ENCODE measurements at places on chromosomes 12 and 14.
A peak's percentile ranks its signal among the peaks of the same experiment; 100 is the strongest.

DNA sequence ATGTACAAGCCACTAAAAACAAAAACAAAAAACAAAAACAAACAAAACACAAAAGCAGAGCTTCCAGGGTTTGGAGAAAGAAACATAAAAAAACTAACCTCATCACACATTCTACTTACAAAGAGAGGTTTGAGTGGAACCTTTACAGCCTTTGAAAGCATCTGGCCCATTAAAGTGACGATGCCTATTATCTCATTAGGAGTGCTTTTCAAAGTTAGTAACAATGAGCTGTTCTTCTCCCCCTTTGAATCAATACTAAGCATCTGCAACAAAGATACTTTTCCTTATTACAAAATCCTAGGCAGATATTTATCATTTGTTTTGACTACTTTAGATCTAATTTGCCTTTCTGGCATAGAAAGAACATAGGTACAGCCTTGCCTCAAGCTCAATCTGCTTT lies 217.3 kb downstream of the PPM1H start:
- no peak for DNase-seq

DNA sequence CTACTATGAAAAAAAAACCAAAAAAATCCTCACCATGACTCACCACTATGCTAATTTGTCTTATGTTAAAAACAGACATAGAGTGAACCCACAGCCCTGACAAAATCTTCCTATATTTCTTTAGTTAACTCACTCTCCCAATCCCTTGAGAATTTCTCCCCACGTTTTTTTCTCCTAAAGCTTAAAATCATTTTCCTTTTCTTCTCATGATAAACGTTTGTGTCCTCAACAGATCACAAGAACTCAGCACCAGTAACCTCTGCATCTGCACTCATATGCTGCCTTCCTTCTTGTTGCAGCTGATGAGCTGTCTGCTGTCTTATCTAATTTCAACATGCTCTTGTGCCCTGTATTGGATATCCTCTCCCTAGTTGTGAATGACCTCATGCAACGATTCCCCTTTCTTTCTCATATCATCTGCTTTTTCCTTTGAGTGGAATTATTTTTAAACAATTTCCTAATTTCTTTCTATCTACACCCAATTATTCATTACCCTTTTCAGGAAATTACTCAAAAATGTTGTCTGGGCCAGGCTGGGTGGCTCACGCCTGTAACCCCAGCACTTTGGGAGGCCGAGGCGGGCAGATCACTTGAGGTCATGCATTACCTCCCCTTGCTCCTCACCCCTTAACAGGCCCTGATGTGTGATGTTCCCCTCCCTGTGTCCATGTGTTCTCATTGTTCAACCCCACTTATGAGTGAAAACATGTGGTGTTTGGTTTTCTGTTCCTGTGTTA lies 427.5 kb upstream of the MGAT4C start:
- no peak for DNase-seq

DNA sequence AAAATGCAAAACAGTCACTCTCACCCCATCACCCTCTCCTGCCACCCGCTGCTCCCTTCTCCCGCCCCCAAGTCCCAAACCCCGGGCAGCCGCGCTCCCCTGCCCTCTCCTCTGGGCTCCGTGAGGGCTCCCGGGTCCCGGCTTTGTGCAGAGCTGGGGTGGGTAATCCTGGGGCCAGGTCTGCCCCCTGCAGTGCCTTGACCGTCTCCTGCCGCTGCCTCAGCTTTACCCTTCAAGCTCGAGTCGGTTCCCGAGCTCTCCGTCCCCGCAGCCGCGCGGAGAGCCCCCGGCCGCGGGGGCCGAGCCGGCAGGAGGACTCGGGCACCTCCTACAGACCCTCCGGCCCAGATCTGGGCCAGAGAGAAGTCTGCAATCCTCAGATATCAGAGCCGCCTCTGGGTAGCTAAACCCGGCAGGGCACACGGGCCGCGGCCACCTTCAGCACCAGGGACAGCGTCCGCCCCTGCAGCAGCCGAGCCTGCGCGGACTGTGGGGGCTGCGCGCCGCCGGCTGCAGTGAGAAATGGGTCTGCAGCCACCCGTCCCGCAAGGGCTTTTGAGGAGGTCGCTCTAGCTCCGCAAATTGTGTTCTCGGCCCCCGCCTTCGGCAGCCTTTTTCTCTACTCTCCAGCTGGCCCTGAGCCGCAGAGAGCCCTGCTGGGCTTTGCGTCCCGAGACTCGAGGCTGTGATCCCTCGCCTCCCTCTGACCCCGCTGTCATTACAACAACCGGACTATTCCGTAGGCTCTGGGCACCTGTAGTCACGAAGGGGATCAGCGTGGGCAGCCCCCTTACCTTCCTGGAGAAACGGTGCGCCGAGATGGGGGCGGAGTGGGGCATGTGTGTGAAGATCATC lies 1.2 kb downstream of the PRMT8 start:
- DNase-seq: peak; percentile 14

DNA sequence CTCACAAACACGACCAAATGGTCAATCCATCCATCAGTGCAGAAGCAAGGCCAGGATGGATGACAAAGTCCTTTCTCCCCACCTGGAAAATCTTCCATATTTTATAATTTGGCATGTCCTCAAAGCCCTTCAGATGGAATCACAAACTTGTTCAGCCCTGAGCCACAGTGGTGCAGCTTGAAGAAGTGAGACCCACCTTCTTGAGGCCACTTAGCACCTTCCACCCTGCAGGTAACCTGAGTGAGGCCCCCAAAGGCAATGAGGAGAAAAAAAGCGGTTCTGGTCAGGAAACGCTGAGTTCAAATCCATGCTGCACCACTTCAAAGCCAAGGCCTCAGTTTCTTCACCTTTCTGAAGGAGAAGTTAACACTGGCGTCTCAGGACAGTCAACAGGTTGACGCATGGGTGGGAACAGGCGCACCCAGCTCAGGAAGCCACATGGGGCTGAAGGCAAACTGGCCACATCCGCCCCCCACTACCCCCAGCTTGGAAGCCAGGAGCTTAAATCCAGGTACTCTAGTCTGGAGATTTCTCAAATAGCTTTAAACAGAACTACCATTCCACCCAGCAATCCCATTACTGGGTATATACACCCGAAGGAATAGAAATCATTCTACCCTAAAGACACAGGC lies 320.4 kb downstream of the BCL11B start:
- no peak for DNase-seq

DNA sequence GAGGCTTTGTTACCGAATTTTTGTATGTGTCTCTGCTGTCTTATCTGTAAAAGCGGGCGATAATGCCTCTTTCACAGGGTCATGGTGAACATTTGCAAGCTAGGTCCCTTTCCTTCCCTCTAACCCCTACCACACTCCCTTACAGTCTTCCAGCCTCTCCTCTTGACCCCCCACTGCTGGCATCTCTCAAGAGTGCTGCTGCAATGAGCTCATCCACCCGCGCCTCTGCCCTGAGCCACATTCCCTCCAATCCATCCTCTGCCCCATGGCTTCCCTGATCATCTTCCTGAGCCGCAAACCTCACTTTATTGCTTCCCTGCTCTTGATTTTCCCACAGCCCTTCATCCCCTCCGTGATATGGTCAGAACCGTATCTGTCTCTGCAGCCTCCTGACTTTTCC lies 343.6 kb downstream of the BCL11B start:
- no peak for DNase-seq

GRCh38 chr12:42586268-42586667 lies 3.3 kb downstream of the PRICKLE1 start:
- DNase-seq: no peak

DNA sequence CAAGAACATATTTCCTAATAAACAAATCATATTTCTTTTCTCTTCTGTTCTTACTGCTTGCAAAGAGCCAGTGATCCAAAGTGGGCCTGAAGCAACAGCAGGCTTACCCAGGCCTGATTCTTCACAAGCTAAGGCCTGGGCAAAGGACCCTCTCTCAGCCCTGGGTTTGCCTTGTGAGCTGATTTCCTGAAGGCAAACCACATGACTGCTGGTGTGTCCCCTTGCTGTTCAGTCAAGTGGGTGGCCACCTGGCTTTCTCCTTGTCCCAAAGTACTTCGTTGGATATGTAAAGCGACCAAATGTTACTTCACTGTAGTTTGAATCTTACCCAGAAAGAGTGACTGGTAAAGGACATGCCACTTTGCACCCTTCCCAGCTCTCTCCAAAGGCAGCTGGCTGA lies 392.9 kb downstream of the ZFP36L1 start:
- no peak for DNase-seq

- no peak for DNase-seq
Measured at GRCh38 chr14:81849714-81850113, 316.1 kb upstream of the SEL1L start.

- DNase-seq: no peak
Measured at GRCh38 chr12:8644345-8645248, 18.0 kb downstream of the MFAP5 start.

DNA sequence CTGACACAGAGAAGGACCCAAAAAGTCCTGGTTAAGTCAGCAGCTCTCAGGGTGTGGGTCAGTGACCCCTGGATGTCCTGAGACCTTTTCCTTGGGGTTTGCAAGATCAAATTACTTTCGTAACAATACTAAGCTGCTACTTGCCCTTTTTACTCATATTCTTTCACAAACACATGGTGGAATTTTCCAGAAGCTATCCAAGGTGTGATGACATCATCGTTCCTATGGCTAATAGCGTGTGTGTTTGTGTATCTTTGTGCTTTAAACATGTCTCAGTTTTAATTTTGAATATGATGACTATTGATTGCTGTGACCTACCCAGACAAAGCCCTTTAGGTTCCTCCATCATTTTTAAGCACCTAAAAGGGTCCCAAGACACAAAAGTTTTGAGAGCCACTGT lies 176.2 kb downstream of the PHETA1 start:
- no peak for DNase-seq

- no peak for DNase-seq
Measured at GRCh38 chr12:12171991-12172511, 94.8 kb downstream of the LRP6 start.

DNA sequence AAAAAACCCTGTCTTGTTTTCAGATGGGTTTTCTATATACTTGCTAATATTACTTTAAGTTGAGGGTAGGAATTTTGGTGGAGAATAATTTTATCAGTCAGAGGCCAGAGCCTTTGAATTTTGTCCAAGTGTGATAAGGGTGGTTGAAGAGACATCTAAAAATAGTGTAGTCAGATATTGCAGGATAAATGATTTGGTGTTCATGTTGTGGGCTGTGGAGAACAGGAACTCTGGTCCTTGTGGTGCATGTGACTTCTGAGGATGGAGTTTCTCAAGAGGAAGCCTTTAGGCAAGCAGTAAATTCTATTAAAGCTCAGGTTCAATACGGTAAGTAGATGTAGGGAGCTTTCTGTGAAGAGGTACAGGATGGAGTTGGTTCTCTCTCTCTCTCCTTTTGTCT lies 2.8 kb downstream of the ADAM21 start:
- DNase-seq: no peak

GRCh38 chr14:68977180-68977717 lies 1.9 kb downstream of the ACTN1 start:
- no peak for DNase-seq

GRCh38 chr12:92546635-92547348 lies 156.0 kb upstream of the PLEKHG7 start:
- no peak for DNase-seq

DNA sequence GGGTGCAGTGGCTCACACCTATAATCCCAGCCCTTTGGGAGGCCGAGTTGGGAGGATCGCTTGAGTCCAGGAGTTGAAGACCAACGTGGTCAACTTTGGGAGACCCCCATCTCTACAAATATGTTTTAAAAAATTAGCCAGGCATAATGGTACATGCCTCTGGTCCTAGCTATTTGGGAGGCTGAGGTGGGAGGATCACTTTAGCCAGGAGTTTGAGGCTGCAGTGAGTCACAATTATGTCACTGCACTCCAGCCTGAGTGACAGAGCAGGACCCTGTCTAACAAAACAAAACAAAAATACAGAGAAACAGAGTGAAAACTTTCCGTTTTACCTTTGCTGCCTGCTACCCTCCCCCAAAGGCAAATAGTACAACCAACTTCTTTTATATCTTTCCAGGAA lies 60.2 kb downstream of the SRGAP1 start:
- DNase-seq: no peak

DNA sequence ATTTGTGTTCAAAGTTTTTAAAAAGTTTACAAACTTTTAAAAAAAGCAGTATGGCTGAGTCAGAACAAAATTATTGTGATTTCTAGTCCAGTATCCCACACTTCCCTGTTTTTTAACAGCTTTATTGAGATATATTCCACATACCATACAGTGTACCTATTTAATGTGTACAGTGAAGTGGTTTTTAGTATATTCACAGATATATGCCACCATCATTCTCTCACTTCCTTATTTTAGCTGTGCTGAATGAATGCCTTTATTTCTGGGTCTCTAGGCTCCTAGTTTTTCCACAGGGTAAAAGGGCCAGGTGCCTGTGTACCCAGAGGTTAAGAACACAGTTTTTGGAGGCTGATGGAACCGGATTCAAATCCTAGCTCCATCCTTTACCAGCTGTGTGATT lies 58.9 kb upstream of the SRSF5 start:
- no peak for DNase-seq

DNA sequence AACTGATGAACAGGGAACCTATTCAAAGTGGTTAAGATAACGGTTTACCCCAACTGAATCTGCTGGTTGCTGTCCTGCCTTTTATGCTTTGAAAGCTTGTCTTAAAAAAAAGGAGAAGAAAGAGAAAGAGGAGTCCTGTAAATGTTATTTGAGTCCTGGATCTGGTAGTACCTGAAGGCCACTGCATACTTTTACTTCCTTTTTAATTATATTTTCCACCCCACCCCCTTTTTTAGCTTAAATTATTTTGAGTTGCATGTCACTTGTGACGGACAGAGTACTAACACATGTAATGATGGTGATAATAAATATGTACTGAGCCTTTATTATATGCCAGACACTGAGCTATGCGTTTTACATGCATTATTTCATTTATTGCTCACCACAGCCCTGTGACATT lies 2.5 kb upstream of the AMIGO2 start:
- no peak for DNase-seq

DNA sequence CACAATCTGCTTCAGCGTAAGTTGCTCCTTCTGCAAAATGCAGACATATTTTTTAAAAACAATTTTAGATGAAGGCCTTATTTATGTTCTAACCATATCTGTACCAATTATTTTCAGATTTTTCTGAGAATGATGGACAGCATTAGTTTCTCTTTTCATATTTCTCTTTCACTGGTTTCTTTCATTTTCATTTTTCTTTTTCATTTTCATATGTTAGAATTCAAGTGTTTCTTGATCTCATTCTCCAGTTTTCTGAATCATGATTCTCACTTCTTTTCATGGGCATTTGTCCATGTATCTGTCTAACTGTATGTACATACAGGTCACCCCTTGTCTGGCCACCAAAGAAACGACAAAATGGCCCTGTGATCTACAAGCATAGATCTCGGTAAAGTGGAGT lies 346.6 kb downstream of the NAV3 start:
- no peak for DNase-seq

DNA sequence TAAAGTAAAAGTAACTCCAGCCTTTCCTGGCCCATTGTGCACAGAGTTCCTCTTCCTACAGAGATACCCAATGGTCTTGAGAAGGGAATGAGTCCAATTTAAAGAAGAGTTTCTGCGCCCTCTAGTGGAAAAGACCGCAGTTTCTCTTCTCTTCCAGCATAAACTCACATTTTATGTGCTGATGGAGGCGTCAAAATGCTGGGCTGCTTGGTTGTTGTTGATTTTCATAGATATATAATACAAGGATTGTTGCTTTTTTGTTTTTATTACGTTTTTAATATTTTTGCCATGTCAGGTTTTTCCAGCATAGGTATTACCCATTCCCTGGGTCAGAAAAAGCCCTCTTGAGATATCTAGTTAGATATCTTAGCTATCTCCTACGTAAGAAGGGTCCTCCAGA lies 356.9 kb upstream of the STXBP6 start:
- no peak for DNase-seq
